ENCODE measurements at places on chromosomes 7 and 10.

GRCh38 chr10:60299961-60300883 lies 89.5 kb downstream of the ANK3 start:
- no peak for DNase-seq

DNA sequence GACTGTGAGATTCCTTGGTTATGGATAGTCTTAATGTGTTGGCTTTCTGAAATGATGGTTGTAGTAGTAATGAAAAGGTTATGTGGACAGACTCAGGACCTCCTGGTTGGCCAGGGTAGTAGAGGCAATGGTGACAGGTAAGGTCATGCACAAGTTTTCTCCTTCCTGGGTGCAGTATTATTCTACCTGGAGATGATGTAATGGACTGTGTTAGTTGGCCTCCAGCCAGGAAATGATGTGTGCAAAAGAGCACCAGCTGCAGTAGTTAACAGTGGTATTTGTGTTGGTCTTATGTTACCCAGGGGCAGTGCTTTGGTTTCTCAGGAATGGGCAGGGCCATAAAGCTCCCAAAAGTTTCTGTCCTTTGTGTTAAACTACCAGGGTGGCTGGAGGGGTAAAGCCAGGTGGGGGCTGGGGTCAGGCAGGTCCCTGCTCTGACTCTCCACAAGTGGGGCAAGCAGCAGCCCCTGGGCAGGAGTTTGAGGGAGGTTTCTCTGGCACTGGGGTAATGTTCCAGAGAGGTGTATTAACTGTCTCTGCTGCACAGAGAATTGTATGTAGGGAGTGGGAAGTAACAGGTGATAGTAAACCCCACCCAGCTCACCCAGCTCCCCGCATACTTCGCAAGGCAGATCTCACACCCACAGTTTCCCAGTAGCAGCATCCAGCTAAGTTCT lies 36.3 kb downstream of the GPR22 start:
- peak; percentile 22 for DNase-seq

GRCh38 chr10:12849319-12850181 lies 152.0 kb downstream of the CCDC3 start:
- DNase-seq: no peak

DNA sequence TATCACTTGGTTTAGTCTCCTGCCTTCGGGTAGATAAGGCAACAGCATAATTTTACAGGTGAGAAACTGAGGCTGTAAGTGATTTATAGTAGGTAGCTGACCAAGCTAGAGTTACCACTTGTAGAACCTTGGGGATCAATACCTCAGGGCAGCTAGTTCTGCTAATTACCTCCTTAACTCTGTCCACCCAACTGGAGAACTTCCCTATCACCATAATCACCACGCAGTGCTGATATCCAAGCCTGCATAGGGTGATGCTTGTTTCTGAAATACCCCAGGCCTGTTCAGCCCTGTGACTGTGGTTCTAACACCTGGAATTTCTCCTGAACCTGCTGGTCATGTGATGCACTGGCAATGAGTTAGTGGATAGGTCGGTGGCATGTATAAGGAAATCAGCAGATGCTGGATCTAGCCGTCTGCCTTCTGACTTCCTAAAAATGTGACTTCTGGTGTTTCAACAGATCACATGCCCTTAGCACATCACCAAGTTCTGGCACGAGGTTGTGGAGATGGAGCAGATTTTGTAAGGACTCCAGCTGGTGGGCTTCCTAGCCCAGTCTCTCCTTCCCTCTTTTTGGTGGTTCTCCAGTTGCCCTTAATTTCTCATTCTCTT lies 15.3 kb downstream of the PLAU start:
- no peak for DNase-seq

GRCh38 chr7:89064831-89065230 lies 269.3 kb upstream of the TEX47 start:
- no peak for DNase-seq

DNA sequence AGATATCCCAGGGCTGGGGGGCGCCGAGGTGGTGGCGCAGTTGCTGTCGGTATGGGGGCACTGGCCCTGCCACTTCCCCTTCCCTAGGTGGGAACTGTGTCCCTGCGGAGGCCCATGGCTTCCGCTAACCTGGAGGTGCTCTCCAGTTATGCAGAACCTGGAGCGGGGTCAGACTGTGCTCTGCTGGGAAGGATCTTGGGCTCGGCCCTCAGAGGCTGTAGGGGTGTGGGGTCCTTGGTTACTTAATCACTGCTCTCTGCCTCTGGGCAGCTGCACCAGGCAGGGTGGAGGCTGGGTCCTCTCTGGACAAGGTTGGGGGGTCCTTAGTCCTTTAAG lies 2.4 kb downstream of the BRI3 start:
- DNase-seq: no peak

- no peak for DNase-seq
These were observed 320.8 kb upstream of the NFE2L3 start for GRCh38 chr7:25831062-25831691.

DNA sequence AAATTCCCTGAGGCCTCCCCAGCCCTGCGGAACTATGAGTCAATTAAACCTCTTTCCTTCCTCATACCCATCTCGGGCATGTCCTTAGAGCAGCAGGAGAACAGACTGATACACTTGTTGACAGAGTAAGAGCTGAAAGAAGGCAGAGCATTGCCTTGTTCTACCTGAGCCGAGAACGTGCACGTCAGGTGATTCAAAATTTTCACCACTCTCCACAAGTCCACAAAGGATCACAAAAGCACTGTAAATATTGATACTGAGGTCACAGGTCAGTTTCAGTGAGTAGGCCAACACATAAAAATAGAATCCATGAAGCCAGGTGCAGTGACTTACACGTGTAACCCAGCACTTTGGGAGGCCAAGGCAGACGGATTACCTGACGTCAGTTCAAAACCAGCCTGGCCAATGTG lies 27.8 kb downstream of the DCLRE1C start:
- DNase-seq: no peak

DNA sequence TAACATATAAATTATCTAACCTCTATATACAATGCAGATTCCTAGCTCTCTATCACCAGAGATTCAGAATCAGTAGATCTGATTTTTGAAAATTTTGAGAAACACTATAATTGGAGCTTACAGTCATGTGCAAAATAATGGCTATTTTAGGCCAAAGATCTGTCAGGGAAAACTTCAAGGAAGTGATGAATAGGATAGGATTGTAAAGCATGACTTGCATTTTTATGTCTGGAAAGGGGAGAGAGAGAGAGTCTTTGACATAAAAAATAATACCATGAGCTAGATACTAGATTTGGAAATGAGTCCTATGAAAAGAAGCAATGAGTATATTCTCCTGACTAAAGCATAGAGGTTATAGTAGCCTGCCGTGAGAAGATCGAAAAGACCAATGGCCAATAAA lies 181.1 kb downstream of the SDHAF3 start:
- DNase-seq: no peak

DNA sequence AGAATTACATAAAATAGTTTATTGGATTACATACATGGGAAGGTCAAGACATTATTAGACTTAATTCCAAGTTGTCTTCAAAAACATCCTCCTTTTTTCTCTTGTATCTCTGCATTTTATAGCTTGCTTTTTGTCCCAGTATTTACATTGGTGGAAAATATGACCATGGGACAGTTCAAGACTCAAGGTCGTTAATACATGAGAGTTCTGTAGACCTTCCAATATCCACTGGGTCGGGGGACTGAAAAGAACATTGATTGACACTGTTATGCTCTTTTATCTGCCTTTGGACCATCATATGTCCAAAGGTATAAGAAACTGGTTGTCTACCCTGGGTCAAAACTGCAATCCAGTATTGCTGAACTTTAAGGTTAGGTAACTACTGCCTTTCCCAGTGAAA lies 36.7 kb downstream of the AKR1C4 start:
- no peak for DNase-seq

DNA sequence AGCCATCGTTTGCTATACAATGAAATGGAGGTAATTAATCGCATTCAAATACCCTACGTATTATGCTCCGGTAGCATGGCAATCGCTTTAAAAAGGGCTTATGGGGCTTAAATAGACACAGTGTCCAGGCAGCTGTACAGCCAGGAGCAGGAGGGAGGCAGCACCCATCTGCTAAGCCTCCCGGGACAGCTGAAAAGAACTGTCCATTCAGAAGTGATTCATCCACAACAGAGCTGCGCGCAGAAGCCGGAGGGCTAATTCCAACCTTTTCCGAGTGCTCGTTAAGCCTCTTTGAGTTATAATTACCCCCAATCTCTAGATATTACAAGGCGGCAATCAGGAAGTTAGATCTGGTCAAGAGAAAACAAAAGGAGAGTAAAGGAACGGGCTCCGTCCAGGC lies 58.3 kb downstream of the DPYSL4 start:
- no peak for DNase-seq

GRCh38 chr7:13860734-13861133 lies 128.7 kb downstream of the ETV1 start:
- no peak for DNase-seq

GRCh38 chr7:106312099-106312871 lies 27.5 kb upstream of the NAMPT start:
- no peak for DNase-seq

All from CD4-positive, alpha-beta T cell treated with Interleukin-6 for 4 hours (primary cell).